SHP77 treated with DMSO at 0.1 percent for 48 hours (cell line): ENCODE measurements at places on chromosomes 5 and 9.

- no peak for DNase-seq
Measured at GRCh38 chr5:16787278-16787677, 148.8 kb downstream of the MYO10 start.

DNA sequence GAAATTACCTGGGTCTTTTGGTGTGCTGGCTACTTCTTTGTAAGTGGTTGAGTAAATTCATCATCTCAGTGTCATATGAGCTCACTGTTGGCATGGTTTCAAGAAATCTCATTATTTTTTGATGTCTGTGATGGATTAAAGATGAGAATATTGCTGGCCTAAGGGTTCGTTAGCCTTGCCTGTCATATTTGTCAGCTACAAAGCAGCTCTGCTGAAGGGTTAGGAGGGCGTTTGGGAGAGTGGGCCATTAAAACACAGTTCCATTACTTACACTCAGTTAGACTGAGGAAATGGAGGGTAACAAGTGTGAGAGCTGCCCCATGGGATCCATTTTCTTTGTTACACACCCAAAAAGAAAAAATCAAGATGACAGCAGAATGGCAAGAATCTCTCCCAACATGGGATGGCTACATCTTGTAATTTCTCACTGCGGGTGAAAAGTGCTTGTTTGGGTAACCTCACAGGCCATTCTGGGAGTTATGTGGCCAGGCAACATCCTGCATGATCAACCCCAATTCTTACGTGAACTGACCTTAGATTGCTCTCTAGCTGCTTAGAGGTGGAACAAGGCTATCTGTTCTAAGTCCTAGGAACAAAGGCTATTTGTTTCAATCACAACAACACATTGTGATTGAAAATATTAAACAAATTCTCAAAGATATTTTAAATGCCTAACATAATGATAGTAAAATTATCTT lies 609.5 kb upstream of the RGMB start:
- no peak for DNase-seq

GRCh38 chr5:153816870-153817269 lies 221.8 kb downstream of the FAM114A2 start:
- DNase-seq: no peak

- DNase-seq: peak; percentile 68
Measured at GRCh38 chr5:103561685-103562452, 720 bp downstream of the NUDT12 start.

- no peak for DNase-seq
Measured at GRCh38 chr5:10634050-10634449, 70.2 kb downstream of the ANKRD33B start.
